ENCODE measurements at places on chromosomes 3 and 15.

DNA sequence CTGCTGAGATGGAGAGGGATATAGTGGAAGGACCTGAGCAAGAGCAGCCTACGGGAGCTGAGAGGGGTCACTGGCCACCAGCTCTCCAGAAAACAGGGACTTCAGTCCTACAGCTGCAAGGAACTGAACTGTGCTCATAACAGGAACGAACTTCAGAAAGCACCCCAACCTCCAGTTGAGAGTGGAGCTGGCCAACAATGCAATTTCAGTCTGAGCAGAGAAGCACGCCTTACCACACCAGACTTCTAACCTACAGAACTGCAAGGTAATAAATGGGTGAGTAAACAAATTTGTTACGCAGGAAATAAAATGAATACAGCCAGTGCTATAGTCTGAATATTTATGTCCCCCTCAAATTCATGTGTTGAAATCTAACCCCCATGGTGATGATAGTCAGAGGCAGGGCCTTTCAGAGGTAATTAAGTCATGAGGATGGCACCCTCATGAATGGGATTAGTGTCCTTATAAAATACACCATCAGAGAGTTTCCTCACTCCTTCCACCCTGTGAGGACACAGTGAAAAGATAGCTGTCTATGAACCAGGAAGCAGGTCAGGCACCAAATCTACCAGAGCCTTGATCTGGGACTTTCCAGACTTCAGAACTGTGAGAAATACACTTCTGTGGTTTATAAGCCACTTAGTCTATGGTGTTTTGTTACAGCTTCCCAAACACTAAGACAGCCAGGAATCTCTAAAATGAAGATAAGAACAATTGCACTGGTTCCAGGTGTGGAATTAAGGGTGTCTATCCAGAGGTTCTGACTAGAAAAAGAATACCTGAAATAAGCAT, 58.6 kb downstream of the SYNM start:
- DNase-seq: no peak

DNA sequence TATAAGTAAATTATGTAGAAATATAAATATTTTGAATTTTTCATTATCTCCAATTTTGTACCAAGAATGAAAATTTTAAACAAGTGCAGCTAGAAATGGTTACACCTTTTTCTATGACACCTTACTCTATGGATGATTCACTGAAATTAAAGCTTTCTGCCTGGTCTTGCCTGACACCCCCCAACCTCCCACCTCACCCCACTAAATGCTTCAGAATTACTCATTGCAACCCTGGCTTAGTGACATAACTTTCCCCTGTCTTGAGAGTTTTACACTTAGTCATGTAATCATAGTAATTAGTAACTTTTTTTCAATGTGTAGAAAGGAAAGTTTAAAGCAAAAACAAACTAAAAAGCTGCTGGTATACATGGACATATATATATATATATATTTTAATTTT, 42.0 kb upstream of the MEIS2 start:
- DNase-seq: no peak

DNA sequence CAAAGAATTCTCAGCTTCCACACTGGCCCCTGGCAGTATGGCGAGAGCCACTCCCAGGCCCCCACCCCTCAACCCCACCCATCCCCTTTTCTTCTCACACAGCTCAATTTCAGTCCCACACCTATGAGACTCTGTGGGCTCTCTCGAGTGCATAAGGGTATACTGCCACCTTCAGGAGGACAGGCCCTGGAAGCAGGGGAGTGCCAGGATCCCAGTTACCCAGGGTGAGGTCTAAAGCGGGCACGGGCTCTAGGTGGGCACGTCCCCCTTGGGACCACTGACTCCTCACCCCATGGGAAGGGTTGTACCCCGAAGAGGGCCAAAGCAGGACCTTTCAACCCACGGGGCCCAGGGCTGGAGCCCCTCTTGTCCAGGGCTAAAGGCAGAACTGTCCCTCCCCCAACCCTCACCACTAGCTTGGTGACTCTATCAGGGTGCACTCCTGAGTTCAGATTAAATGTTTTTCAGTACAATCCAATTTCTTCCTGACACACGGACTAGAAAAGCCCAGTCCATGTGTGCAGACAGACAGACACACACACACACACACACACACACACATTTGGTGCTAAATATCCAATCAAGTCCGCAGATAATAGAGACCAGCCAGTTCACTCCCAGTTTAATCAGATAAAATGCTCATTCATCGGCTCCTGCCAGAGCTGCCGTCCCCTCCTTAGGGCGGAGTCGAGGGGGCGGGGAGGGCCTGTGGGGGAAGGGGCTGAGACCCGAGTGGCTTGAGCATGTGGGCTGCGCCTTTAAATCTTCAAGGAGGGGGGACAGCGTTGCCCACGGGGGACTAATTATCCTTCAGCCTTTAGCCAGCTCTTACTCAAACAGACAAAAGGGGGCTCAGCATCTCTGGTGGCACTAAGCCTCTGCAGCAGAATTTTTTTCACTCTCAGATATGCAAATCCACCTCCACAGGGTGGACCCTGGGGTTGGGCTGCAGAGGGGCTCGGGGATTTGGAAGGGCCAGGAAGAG, 59.3 kb downstream of the CYP11A1 start:
- DNase-seq: peak; percentile 56

- no peak for DNase-seq
Observed at GRCh38 chr15:77335298-77335697, 84.6 kb downstream of the PEAK1 start.

DNA sequence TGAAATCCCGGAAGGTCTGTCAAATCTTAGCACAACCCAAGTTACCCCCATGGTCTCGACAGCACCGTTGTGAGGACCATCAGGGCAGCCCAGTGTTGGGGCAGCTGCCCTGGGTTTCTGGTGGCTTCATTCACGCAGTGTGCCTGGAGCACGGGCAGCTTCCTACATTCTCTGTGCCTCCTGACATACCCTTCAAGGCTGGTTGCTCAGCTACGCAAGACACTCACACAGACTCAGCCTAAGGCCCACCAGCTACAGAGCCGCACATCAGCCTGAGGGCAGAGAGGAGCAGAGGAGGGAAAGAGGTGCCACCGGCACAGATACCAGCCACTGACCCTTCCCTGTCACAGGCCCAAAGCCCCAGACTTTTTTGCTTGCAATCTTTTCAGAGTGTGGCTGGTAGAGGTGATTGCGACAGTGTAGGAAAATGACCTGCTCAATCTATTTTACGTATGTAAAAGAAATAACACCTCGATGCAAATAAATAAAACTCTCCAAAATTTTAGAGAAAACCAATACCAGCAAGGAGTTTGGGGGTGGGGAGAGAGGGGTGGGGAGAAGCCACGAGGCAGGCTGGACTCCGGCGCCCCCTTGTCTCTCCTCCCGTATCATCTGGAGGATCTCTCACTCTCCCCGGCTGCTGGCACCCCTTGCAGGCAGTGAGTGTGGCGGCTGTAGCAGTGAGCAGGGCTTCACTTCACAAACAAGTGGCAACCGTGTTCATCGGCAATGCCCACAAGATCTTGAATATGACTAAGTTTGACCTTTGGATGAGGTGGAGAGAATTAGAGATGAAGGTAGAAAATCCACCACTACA, 12.7 kb downstream of the CSPG5 start:
- no peak for DNase-seq

DNA sequence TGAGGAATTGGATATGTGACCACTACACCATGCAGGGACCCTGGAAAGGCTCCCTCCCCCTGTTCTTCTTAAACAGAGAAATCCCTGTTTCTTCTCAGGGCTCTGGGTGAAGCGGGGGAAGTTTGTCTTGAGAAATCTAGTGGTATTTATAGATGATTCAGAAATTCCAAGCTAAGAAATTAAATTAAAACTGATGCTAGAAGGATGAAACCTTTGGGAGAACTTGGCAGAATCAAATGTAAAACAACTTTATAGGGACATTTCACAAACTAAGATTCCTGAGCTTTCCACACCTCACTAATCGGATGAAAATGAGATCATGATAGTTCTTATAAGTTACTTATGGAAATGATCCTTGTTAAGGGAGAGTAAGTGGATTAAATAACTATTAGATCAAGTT, 54.2 kb downstream of the FBXL2 start:
- no peak for DNase-seq

DNA sequence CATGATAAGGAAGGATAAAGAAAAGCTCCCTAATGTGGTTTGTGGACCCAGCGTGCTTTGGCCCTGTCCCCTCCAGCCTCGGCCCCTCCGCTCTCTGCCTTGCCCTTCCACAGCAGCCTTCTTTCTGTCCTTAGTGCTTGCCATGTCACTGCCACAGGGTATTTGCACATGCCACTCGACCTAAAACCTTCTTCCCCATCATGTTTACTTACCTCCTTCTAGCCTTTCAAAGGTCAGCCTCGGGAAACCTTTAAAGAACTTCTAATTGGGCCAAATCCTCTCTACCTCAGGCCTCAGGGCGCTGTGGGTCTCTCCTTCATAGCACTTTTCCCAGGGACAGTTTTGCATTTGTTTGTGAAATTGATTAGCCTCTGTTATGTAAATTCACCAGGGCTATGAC, 73.0 kb downstream of the SCN11A start:
- DNase-seq: no peak

- DNase-seq: no peak
Observed at GRCh38 chr3:163058031-163058854, 1561.6 kb downstream of the OTOL1 start.

DNA sequence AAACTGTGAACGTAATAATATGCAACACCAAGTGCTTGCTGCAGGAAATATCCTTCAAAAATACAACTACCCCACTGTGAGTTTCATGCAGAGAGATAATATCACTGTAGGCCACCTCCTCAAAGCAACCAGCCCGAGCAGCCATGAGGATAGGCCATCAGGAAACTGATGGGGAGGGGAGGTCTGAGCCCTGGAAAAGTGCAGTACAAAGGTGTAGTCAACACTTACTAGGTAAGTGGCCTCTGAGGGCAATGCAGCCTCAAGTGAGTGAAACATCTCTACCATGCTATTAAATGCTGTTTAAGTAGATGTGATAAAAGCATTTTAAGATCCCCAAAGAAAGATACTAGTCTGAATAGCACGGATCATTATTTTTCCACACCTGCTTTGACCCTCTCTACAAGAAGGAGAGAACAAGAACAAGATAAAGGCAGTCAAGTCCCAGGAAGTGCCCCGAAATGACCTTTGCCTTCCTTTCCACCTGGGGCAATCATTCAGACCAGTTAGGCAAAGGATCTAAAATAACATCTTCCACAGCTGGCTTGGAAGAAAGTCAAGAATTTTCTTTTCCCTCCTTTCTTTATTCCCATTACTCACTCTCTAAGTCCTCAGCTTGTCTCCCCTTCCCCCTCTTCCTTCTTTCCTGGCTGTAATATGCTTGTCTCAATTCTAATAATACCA, 62.8 kb downstream of the FMN1 start:
- DNase-seq: no peak

DNA sequence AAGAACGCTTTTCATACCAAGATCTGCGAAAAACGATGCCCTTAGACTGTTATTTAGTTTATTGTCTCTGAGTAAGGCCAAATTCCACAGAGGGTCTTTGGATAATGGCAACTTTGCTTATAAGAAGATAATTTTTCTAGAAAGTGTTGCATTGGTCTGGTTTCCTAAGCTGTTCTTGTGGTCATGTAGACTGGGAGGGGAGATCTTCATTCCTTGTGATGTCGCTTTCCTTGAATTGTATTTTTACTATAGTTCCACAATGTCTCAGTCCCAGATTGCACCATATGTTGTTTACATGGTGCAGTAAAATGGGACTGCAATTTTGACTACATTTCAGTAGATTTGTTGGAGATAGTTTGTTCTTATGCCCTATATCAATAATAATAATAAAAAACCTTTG, 28.8 kb upstream of the ST3GAL6 start:
- no peak for DNase-seq

DNA sequence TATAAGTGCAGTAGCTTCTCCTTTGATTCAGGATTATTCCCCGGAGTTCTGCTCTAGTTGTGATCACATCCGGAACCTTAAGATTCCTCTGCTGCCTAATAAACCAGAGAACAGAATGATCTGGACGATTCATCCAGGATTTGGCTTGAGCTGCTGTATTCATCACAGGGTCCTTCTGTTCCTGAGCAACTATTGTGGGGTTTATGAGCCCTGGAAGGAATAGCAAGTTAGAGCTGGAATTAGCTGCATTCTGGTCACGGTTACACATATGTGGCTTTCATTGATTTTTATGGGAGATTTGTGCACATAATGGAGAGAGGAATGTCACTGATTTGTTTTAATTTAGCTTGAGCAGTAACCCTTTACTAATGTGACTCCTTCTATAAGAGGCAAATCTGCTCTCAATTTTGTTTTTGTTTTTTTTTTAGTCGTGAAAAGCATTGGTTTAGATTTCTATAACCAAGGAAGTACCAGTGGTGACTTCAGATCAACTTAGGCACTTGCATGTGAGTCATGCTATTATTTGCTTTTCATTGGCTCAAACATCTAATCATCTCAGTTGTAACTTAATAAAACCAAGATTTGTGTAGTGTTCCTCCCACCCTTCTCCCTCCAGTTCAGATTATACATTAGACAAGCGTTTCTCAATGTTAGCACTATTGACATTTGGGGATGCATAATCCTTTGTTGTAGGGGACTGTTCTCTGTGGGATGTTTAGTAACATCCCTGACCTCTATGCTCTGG, 148.5 kb downstream of the OTOL1 start:
- no peak for DNase-seq

- no peak for DNase-seq
Observed at GRCh38 chr3:148202386-148202785, 495.3 kb upstream of the AGTR1 start.

DNA sequence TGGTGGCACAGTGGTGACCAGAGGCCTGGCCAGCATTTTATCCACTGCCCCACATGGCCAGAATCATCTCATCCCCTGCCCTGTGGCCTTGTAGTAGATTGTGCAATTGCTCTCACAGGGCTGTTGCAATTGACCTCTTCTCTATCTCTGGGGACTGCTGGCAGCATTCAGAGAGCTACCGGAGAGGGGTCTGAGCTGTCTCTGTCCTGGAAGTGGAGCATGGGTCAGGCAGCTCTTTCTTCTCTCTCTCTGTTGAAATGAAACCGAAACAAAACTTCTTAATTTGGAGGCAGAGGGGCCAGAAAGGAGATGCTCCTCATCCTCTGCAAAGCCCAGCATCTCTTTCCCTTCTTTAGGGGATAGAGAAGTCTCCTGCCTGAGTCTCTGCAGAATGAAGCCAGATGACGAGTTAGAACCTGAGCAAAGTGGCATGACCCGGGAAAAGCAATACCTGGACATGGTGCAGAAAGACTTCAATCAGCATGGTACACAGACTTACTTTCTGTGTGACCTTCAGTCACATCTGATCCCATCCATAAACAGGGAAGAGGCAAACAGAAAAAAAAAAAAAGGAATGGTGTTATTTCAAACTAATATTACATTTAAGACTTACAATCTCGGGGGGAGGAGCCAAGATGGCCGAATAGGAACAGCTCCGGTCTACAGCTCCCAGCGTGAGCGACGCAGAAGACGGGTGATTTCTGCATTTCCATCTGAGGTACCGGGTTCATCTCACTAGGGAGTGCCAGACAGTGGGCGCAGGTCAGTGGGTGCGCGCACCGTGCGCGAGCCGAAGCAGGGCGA, 144.5 kb upstream of the BCL6 start:
- no peak for DNase-seq

Data from activated CD4-positive, alpha-beta T cell treated with anti-CD3 and anti-CD28 coated beads, Interleukin-2, Interleukin-6, amounts not matched to agents 100 ng/mL and 50 ng/mL, durations not matched to agents 16 hours and 8 hours (primary cell).